ENCODE measurements at places on chromosomes 4 and X. TPM values are rescaled to one million over a fixed set of nuclear protein-coding genes. Genes with fewer than 3 reads are reported as not detected.

ANKRD37 gene
- 5.5 TPM for total RNA-seq

ZFP42 gene
- 0.34 TPM for total RNA-seq

CXCL13 gene
- not detected for total RNA-seq

PRAF2 gene
- total RNA-seq, result 2.1 TPM

DNAAF6 gene
- not detected for total RNA-seq

FUNDC1 gene
- 10.9 TPM for total RNA-seq
